Prostate gland (tissue), 2 donors: ENCODE measurements at places on chromosomes 2 and 18. TPM values are rescaled to one million over a fixed set of nuclear protein-coding genes. Genes with fewer than 3 reads are reported as not detected.

GRCh38 chr2:140882671-140883620 lies 1247.9 kb downstream of the LRP1B start:
- no peak overlapping the region for H3K4me3 ChIP-seq
- no peaks in the 10 kb centered on the region for H3K27me3 ChIP-seq
- DNase-seq, result no peak
- H3K36me3 ChIP-seq, result no peaks in the 10 kb centered on the region

DNA sequence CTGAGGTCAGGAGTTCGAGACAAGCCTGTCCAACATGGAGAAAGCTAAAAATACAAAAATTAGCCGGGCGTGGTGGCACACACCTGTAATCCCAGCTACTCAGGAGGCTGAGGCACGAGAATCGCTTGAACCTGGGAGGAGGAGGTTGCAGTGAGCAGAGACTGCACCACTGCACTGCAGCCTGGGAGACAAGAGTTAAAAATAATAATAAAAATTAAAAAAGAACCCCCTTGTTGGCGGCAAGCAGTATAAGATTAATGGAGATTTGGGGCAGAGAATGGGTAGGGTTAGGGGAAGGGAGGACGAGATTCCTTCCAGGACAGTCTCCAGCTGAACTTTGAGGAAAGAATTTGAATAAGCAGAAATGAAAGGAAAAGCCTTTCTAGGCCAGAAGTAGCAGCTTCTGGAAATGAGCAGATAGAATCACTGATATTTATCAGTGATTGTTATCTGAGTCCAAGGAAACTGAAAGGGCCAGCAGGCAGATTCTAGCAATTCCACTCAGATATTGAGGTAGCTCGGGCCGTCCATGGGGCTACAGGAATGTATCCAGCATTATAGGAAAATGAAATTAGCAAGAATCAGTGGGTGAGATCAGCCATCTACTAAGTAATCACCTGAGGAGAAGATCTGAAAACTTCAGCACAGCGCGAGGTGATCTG lies 7.0 kb upstream of the MYCN start:
- H3K27me3 ChIP-seq, result no peaks in the 10 kb centered on the region
- no peak overlapping the region for H3K4me3 ChIP-seq
- H3K36me3 ChIP-seq, result no peaks in the 10 kb centered on the region
- H3K27ac ChIP-seq, result no peak overlapping the region
- no peaks in the 10 kb centered on the region for H3K4me1 ChIP-seq

The CNNM4 gene
- total RNA-seq, result 9.2 TPM

DNA sequence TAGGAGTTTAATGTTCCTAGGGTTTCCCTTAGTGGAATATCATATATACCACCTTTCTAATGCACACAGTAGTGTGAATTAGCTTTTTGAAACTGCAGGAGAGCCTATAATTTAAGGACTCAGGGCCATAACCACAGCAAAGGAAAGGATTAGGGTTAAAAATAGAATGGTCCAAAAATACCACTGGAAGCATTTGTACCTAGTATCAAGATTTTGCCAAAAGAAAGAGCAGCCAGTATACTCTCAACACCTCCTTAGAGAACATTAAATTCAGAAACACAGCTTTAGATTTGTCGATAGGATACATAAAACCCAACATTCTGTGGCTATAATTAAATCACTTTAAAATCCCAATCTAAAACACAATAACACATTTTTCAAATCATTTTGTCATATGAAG lies 634.9 kb downstream of the EPHA4 start:
- no peaks in the 10 kb centered on the region for H3K4me1 ChIP-seq
- H3K27ac ChIP-seq, result no peak overlapping the region
- no peak for DNase-seq
- no peaks in the 10 kb centered on the region for H3K27me3 ChIP-seq
- H3K4me3 ChIP-seq, result no peak overlapping the region

DNA sequence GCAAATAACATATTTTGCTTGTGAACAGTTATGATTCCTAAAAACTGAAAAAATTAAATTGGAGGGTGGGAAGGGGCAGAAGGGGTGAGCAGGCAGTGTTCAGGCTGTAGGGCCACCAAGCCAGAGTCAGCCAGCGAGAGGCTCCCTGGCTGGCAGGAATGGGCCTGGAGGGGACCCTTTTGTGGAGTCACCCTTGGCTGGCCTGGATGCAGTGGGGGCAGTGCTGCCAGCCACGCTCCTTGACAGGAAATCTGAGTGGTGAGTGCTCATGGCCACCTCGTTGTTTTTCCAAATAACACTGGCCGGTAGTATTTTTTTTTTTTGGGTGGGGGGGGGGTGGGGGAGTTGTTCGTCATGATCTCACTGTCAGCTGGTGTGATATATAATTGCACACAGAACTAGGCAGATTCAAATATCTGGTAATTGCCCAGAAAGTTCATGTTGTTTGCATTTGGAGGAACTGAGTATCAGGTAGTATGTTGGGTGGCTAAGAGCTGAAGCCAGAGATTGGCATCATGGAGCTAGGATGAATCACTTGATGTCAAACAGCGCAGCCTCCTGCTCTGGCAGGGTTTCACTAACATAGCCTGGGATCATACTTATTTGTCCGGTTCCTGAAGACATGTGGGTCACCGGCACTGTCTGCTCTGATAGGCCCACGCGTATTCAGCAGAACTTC lies 160.0 kb downstream of the PTGR3 start:
- H3K27ac ChIP-seq, result no peak overlapping the region
- no peak overlapping the region for H3K4me3 ChIP-seq
- no peak for DNase-seq
- no peaks in the 10 kb centered on the region for H3K27me3 ChIP-seq

DNA sequence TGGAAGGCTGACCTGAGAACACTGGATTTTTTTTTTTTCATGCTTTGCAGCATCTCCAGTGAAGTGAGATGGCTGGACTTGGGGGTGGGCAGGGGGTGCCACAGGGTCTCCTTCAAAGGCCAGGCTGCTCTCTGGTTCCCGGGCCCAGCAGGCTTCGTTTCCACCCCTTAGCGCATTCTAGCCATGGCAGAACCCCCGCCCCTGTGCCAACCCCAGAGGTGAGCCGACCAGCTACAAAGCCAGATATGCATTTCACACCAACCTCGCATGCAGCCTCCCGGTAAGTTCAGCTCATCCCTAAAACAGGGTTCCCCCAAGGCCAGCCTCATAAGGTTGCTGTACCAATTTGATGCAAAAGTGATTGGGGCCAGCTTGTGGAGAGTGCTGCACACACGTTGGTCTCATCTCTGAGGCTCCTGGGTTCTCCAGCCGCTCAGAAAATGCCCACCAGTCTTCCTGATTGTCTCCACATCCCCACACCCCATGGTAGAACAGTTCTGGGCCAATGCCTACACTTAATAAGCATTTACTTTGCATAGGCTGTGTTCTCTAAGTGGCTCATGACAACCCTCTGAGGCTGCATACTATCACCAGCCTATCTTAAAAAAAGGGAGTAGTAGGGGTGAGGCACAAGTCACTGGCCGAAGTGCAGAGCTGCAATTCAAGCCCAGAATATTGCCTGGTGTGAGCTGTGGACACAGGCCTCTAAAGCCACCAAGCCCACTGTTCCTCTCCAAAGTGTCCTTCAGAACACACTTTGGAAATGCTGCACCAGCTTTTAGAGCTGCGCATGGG lies 23.3 kb downstream of the SMAD7 start:
- H3K4me3 ChIP-seq, result no peak overlapping the region
- H3K27me3 ChIP-seq, result no peaks in the 10 kb centered on the region
- H3K27ac ChIP-seq, result no peak overlapping the region
- no peak for DNase-seq

DNA sequence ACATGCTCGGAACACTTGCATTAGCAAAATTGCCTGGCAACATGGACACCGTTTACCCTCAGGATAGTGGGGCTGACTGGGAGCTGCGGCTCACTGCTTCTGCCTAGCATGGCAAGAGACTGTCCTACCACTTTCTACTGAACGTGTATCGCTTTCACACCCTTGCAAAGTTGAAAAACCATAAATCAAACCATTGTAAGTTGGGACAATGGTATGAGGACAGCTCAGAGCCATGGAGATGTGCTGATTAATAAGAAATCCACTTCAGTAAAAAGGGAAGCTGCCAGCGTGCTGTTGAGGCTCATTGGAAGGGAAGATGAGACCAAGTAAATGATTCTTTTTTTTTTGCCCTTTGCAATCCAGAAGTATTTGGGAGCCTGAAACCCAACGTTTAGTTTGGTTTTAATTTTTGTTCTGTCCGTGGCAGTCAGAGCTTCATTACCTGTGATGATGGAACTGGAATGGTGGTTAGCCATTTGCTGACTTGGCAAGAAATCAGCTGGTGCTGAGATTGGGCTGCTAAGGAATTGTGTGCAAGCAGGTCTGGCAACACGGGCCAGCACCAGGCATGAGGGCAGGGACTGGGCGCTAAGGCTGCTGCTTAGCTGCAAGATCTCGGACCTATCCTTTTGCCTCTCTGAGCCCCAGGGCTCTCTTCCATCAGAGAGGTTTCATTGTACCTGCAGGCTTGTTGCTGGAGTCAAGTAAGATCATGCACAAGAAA lies 75.5 kb upstream of the HS6ST1 start:
- no peak overlapping the region for H3K4me3 ChIP-seq
- DNase-seq, result no peak
- no peaks in the 10 kb centered on the region for H3K4me1 ChIP-seq
- no peak overlapping the region for H3K27ac ChIP-seq

DNA sequence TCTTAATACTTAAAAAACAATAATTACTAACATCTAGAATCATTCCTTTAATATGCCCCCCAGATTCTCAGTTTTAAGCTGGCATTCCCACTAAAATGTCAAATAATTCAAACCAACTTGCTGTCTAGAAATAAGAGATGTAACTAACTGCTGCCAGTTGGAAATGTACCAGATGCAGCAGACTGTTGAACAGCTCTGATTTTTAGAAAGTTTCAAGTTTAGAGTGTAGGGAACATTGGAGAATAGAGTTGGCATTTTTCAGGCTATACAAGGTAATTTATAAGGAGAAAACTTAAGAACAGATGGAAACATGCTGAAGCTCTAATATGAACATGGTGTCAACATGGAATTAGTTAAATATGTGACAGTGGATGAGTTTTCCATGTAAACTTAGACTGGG lies 101.4 kb downstream of the PTRHD1 start:
- no peaks in the 10 kb centered on the region for H3K4me1 ChIP-seq
- no peaks in the 10 kb centered on the region for H3K36me3 ChIP-seq
- no peak overlapping the region for H3K4me3 ChIP-seq

- DNase-seq, result no peak
- H3K27ac ChIP-seq, result no peak overlapping the region
- no peaks in the 10 kb centered on the region for H3K27me3 ChIP-seq
- no peak overlapping the region for H3K4me3 ChIP-seq
- no peaks in the 10 kb centered on the region for H3K36me3 ChIP-seq
Measured at GRCh38 chr2:41644936-41645335, 402.9 kb upstream of the PKDCC start.

DNA sequence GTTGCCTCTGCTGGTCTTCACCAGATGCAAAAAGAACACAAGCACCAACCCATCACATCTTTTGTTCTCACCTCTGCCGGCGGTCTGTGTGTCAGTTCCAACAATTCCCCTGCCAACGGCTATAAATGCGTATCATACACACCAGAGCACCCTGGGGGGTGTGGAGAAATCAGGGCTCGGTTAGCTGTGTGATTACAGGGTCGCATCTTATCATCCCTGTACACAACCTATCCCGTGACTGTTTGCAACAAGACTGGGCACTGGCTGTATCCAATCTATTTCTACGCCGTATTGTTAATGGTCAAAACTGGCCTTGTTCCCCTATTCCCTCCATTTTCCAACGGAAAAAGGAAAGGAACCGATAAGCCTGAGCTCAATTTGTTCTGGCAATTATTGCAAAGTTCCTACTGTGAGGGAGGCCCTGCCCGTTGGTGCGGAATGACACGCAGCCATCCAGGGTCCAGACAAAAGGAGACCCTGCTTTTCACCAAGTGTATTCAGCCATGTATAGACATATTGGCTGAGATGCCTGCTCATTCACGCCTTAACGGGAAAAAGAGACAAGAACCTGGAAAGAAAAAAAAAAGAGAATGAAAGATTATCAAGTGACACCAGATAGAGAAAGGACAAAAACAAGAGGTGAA lies 136.9 kb downstream of the CDH20 start:
- H3K4me1 ChIP-seq, result no peaks in the 10 kb centered on the region
- no peak for DNase-seq
- H3K27ac ChIP-seq, result no peak overlapping the region
- no peaks in the 10 kb centered on the region for H3K36me3 ChIP-seq

DNA sequence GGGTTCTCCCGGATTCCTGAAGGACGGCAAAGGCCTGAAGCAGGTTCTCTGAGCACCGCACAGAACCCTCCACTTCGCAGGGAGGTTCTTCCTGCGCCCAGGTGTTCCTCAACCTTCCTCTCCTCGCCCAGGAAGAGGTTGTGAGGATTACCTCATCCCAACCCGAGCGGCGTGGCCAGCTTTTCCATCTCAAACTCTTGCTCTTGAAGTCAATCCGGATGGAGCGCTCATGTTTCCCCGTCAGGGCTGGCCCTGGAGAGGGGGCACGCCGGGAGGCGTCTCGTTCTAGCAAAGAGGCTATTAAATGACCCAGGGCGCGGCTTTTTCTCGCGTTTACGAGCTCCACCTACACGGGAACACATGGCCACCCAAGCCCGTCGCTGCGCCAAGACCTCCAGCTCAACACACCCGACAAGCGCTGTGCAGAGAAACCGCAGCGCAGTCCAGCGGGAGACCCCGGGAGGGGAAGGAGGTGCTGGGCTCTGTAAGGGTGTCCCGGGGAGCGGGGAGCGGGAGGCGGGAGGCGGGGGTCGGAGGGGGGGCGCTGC lies 540 bp upstream of the RAB10 start:
- no peaks in the 10 kb centered on the region for H3K27me3 ChIP-seq
- peak; percentile 72 for DNase-seq
- peak overlapping the region; percentile 98 for H3K27ac ChIP-seq
- no peaks in the 10 kb centered on the region for H3K36me3 ChIP-seq

The HOXD4 gene
- 6.7 TPM for total RNA-seq

The CEBPZOS gene
- total RNA-seq, result 24.3 TPM

DNA sequence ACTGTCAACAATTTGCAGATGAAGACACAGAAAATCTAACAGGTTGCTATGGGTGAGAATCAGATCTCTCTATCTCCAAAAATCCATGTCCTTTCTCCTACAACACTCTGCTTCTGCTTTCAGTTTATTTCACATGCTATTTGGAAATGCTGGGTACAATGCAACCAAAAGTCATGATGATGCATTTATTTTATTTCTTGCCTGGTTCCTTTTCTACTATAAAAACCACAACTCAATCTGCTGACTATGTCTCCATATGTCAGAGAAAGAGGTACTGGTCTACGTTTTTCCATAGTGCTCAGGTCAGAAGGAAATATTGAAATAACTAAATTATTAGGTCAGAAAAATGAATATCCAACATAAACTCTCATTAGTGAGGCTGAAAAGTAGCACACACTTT lies 20.5 kb downstream of the RAD51AP2 start:
- no peaks in the 10 kb centered on the region for H3K4me1 ChIP-seq
- no peaks in the 10 kb centered on the region for H3K27me3 ChIP-seq
- no peaks in the 10 kb centered on the region for H3K36me3 ChIP-seq
- no peak overlapping the region for H3K4me3 ChIP-seq
- DNase-seq, result no peak

DNA sequence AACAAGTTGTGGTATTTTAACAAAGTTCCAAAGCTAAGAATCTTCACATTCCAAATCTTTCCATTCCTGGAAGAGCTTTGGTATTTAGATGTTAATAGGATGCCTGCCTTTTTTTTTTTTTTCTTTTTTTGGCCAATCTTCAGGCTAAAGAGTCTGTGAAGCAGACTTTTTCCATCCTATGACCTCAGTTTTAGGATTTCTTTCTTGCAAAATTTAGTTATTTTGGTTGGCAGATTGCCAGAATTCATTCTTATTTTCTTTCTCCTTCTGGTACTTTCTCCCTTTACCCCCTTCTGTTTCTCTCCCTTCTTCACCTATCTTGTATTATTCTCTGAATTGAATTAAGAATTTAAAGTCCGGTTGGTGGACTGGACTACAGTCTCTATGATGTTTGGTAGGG lies 217.8 kb upstream of the REV1 start:
- no peaks in the 10 kb centered on the region for H3K27me3 ChIP-seq
- no peak overlapping the region for H3K4me3 ChIP-seq
- H3K4me1 ChIP-seq, result peaks cover 3% of the 10 kb centered on the region
- H3K27ac ChIP-seq, result no peak overlapping the region
- DNase-seq, result no peak

The ATP6V1C2 gene
- 4.0 TPM for total RNA-seq
